Calu3 (cell line): ENCODE measurements at places on chromosomes 5 and 9. TPM values are rescaled to one million over a fixed set of nuclear protein-coding genes. Genes with fewer than 3 reads are reported as not detected.

SLC6A19 gene
- not detected in 2 replicates for total RNA-seq

SHISAL2B gene
- not detected in 2 replicates for total RNA-seq

PCYOX1L gene
- 29.2 and 29.9 TPM in 2 replicates for total RNA-seq

SLC36A3 gene
- not detected in 2 replicates for total RNA-seq

SPINK5 gene
- total RNA-seq: 2.5 and 3.1 TPM in 2 replicates
